ENCODE measurements at places on chromosomes 5 and 9.

GRCh38 chr5:96146675-96147074 lies 185.0 kb upstream of the ELL2 start:
- peak; percentile 83 for DNase-seq

DNA sequence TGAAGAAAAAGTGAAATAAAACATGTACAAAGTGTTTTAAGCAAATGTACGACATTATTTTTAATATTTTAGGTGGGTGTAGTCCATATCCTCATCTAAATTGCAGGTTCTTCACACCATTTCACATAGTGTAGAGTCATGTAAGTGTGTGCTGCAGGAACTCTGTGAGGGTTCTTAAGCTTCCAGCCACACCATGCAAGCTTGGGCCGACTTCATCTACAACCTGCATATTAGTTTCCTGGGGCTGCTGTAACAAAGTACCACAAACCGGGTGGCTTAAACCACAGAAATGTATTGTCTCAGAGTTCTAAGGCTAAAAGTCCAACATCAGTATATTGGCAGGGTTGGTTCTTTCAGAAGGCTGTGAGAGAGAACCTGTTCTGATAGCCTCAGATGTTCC lies 10.2 kb downstream of the PAM start:
- DNase-seq, result no peak

GRCh38 chr5:103308774-103309173 lies 50.2 kb downstream of the MACIR start:
- no peak for DNase-seq

DNA sequence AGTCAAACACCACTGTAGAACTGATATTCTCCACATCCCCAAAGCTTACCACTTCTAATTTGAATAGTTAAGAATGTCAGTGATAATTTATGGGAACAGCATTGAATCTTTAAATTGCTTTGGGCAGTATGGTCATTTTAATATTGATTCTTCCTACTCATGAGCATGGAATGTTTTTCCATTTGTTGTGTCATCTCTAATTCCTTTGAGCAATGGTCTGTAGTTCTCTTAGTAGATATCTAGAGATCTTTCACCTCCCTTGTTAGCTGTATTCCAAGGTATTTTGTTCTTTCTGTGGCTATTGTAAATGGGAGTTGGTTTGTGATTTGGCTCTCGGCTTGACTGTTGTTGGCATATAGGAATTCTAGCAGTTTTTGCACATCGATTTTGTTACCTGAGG lies 1341.8 kb upstream of the CDH9 start:
- no peak for DNase-seq

GRCh38 chr5:127256886-127257597 lies 33.6 kb upstream of the MEGF10 start:
- DNase-seq, result no peak
